ENCODE measurements at places on chromosomes 12 and 14.
A peak's percentile ranks its signal among the peaks of the same experiment; 100 is the strongest.

DNA sequence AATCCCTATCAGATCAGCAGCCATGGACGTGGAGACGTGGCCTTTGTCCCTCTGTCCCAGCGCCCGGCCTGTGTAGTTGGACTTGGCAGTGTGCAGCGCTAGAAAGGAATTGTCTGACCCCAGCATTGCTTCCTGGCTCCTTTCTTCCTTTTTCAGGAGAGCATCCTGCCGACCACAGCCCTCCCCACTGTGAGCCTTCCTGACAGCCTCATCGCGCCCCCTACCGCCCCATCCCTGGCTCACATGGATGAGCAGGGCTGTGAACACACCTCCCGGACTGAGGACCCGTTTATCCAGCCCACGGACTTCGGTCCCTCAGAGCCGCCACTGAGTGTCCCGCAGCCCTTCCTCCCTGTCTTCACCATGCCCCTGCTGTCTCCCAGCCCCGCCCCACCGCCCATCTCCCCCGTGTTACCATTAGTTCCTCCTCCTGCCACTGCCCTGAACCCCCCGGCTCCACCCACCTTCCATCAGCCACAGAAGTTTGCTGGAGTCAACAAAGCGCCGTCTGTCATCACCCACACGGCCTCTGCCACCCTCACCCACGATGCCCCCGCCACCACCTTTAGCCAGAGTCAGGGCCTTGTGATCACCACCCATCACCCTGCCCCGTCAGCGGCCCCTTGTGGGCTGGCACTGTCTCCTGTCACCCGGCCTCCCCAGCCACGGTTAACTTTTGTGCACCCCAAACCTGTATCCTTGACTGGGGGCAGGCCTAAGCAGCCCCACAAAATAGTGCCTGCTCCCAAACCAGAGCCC lies 40.6 kb downstream of the IL31 start:
- no peak for DNase-seq

- peak; percentile 42 for DNase-seq
Observed at GRCh38 chr12:112961074-112961473, 17.2 kb upstream of the OAS2 start.

- no peak for DNase-seq
Observed at GRCh38 chr14:53325176-53325806, 172.2 kb upstream of the DDHD1 start.

- DNase-seq, result no peak
Observed at GRCh38 chr14:103696070-103696402, 19.2 kb downstream of the XRCC3 start.

- no peak for DNase-seq
Observed at GRCh38 chr14:35213869-35214387, 78.3 kb upstream of the PSMA6 start.

GRCh38 chr12:83158613-83159207 lies 472.0 kb downstream of the TMTC2 start:
- DNase-seq, result no peak

DNA sequence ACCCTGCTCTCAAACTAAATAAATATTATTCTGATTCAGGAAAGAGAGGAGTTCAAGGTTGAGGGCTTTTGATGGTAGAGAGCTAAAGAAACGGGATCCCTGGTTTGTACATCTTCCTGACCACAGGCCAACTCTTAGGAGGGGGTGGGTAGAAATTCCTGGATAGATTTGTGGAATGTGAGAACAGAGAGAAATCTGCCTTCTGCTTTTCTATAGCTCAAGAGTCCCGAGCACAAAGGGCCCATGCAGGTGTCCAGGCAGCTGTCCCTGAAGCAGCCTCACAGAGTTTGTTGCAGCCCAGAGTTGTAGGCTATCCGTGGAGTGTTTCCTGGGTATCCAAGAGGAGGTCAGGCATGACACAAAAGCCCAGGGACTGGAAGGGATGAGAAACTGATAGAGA lies 198.6 kb downstream of the BCAT1 start:
- no peak for DNase-seq

GRCh38 chr12:52984136-52984535 lies 22.1 kb upstream of the EIF4B start:
- no peak for DNase-seq

GRCh38 chr14:55980970-55981369 lies 137.2 kb upstream of the PELI2 start:
- no peak for DNase-seq

GRCh38 chr12:82414044-82414443 lies 55.7 kb downstream of the METTL25 start:
- DNase-seq, result no peak

GRCh38 chr14:56569174-56569573 lies 10.4 kb upstream of the TMEM260 start:
- DNase-seq, result no peak

GRCh38 chr14:86915406-86915805 lies 1077.6 kb downstream of the GALC start:
- no peak for DNase-seq

DNA sequence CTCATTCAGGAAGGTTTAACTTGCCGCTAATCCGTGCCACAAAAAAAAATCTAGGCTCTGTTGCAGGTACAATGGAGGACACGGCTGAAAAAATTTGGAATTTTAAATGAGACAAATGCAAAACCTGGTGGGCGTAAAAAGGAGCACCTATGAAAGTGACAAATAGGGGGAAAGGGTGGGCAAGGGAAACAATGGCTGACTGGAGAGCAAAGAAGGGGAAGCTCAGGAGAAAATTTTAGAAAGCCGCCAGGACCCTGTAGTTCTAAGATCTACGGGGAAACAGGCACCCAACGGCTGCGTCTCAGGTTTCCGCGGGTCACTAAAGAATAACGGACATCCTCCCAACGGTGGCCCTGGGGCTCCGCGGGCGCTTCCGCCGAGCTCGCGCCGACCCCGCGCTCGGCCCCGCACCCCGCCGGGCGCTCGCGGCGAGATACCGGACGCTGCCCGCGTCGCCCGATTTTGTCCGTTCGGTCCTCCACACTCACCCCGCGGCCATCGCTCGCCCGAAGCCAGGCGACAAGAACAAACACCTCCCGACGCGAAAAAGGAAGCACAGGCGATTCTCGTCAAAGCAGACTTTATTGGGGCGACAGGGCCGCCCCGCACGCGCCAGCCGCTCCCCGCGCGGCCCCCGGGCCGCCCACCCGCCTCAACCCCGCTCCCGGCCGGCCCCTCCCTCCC lies 1.1 kb upstream of the YY1 start:
- peak; percentile 79 for DNase-seq

- no peak for DNase-seq
Observed at GRCh38 chr12:25962932-25963525, 4.5 kb downstream of the RASSF8 start.

GRCh38 chr12:107319533-107320032 lies 226.2 kb upstream of the CRY1 start:
- peak; percentile 73 for DNase-seq

DNA sequence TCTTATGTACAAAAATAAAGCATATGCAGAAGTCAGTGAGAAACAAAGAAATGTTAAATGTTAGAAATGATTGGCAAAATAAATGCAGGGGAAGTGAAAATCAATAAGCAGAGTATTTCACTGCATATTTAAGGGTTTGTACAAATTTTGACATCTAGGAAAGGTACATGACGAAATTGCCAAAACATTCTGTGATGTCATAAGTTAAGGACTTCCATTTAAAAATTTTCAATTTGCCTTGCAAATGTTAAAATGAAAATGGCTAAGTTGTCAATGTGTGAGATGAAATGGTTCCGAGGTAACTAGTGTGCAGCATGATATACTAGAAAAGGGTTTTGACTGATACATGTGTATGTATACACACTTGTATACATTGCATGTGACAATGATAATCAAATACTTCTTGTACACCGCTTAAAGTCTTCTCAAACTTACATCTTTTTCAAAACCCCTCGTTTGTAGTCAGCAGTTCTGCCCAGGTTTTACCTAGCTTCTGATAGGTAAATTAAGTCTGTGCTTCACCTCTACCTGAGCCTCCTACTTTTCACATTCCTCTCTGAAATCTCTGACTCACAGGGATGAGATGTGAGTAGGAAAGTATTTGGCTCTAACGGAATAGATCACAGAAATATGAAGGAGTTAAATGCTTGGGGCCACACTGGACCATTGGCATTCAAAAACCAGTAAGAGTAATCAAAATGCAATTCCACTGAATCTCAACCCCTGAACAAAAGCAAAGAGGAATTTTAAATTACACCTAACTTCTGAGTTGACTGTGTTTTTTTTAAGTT lies 442.4 kb upstream of the FOXG1 start:
- DNase-seq, result no peak

DNA sequence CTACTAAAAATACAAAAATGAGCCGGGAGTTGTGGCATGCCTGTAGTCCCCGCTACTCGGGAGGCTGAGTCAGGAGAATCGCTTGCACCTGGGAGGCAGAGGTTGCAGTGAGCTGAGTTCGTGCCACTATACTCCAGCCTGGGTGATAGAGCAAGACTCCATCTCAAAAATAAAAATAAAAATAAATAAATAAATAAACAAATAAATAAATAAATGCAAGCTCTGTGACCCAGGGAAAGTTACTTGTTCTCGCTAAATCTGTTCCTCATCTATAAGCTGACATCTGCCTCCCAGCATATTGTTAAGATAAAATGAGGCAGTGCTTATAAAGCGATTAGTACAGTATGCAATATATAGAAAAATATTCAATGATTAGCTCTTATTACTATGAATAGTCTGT lies 56.4 kb upstream of the STK38L start:
- DNase-seq, result no peak

- no peak for DNase-seq
Observed at GRCh38 chr12:133106253-133106652, 23.8 kb downstream of the ZNF891 start.

GRCh38 chr14:56247495-56248200 lies 129.4 kb downstream of the PELI2 start:
- no peak for DNase-seq

DNA sequence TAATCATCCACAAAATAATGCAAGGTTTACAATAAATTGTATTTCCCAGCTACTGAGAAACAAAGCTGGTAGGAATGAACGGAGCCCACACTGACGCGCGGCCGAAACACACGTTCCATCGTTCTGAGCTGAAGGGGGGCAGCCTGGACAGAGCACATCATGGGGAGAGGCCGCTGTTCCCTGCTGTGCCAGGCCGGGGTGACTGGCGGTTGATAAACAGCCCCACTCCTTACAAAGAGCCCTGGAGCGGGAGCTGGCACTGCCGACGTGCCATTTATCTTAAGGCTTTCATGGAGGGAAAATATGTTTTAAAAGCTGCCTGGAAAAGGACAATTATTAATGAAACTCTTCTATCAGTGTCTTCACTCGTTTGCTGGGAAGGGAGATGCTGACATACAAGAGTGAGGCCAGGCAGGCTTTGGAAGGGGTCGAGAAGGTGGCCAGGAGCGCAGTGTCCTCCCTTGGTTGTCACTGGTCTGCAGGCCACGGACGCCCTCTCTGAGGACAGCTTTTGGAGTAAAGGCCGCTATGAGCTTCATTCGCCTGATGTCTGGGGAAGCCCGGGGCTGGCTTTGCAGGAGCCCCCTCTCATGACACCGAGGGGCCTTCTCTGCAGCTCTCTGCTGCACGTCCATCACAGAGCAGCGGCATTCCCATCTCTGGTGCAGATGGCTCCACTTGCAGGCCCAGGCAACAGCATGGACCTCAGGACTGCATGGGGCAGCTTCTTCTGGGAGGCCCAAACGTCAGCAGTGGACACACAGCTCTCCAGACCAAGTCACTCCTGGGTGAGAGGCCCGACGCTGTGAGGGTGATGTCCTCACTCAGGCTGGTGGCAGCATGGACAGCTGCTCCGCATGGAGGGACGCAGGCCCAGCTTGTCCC lies 355.3 kb upstream of the SFSWAP start:
- no peak for DNase-seq

DNA sequence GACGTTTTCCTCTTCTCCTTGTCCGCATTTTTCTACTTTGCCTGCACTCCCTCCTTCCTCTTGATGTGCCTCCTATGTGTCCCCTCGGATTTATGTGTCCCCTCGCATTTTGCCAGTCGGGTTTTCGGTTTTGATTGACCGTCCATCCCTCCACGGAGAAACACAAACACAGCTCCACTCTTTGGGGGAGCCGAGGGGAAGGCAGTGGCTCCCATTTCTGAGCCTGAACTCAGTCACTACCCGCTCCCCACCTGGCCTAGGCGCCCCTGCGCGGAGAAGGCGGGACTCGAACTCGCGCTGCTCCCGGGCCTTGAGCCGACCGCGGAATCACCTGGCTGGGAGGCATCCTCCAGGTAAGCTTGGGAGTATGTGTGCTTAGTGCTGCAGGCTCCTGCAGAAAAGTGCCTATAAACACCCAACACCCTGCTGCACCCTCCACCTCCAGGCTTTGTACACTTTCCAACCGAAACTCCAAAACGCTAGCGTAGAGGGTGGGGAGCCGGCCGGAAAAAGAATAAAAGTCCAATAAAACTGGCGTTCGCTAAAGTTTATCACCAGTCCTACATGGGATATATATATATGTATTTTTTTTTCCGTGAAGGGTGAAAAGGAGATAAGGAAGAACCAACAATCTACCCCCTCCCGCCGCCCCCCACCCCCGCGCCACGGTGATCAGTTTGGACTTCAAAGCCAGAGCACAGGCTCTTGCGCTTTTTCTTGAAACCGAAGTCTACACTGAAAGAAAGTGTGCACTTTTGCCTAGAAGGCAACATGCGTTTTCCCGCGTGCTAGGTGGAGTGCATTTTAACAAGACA lies 3.3 kb upstream of the CCND2 start:
- peak; percentile 88 for DNase-seq

DNA sequence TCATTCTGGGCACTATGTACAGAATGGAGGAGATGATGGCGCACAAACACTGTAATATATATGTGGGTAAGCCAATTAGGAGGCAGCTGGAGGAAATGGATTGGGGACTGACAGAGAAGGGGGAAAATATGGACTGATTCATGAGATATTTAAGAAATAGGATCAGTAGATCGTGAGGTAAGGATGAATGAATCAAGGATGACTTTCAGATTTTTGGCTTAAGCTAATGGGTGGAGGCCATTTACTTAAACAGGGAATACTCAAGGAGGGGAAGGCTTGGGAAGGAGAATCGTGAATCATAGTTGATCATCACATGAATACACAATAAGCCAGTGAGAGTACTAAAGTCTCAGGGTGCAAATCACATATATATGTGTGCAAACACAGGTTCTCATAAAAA lies 11.2 kb upstream of the GNPNAT1 start:
- no peak for DNase-seq

GRCh38 chr14:105879503-105879866 lies 353.1 kb downstream of the TMEM121 start:
- DNase-seq, result no peak

- no peak for DNase-seq
Observed at GRCh38 chr14:36524220-36524837, 4.3 kb upstream of the NKX2-1 start.

GRCh38 chr12:127767656-127768055 lies 499.3 kb upstream of the TMEM132C start:
- no peak for DNase-seq

DNA sequence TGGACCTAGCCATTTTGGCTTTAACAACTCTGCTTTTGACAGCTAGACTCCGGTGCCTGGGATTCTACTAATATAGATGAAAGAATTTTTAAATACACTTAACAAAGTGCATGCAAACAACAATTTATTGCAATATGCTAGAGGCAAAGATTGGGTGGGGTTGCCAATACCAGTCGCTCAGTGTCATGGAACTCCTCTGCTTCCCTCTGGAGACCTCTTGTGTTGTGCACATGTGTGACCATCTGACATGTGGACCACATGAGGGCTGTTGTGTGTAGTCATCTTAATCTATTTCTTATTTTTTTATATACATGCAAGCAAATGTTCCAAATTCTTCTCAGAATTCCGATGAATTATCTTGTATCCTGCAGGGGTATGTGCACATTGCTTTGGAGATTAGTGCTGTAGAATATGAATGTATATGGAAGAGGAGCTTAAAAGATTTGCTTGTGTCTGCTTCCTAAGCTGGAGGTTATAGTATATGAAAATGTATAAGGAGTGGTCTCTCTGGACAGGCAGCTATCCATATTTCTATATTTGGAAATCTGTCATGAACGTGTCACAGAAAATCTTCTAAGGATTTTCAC lies 24.2 kb upstream of the STXBP6 start:
- DNase-seq, result no peak

Measured in activated CD8-positive, alpha-beta memory T cell treated with anti-CD3 and anti-CD28 coated beads for 24 hours (primary cell).